H1 (cell line): ENCODE measurements at places on chromosomes 12 and 14. TPM values are rescaled to one million over a fixed set of nuclear protein-coding genes. Genes with fewer than 3 reads are reported as not detected.

Gene AICDA
- total RNA-seq, result not detected in 2 replicates

Gene KERA
- not detected in 2 replicates for total RNA-seq

DNA sequence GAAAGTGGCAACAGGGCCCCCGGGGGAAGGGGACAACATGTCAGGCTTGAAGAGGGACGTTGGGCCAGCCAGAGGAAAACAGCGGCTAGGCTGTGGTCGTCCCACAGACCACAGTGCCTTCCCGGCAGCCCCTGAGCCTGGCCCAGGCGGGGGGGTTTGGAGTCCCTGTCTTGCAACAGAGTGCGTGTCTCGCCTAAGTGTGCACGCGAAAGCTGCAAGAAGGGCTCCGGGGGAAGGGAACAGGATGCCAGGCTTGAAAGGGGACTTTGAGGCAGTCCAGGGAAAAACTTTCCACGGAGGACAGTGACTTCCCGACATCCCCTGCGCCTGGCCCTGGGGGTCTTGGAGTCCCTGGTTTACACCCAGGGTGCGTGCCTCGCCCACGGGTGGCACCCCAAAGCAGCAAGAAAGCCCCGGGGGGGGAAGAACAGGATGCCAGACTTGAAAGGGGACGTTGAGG, 157.5 kb upstream of the ALG10B start:
- no peak for DNase-seq

GRCh38 chr12:121838126-121838525, 20.5 kb downstream of the HPD start:
- no peak for DNase-seq

- no peak for DNase-seq
These were observed 162.2 kb downstream of the SYT10 start for GRCh38 chr12:33277376-33277775.
